ENCODE measurements at places on chromosomes 1 and 21. TPM values are rescaled to one million over a fixed set of nuclear protein-coding genes. Genes with fewer than 3 reads are reported as not detected.

Gene FLG2
- not detected for total RNA-seq

- peaks cover 9% of the 10 kb centered on the region for H3K36me3 ChIP-seq
- H3K4me3 ChIP-seq, result peak overlapping the region; percentile 93
- no peaks in the 10 kb centered on the region for H3K27me3 ChIP-seq
These were observed 3.9 kb downstream of the JAK1 start for GRCh38 chr1:64962441-64962840.

DNA sequence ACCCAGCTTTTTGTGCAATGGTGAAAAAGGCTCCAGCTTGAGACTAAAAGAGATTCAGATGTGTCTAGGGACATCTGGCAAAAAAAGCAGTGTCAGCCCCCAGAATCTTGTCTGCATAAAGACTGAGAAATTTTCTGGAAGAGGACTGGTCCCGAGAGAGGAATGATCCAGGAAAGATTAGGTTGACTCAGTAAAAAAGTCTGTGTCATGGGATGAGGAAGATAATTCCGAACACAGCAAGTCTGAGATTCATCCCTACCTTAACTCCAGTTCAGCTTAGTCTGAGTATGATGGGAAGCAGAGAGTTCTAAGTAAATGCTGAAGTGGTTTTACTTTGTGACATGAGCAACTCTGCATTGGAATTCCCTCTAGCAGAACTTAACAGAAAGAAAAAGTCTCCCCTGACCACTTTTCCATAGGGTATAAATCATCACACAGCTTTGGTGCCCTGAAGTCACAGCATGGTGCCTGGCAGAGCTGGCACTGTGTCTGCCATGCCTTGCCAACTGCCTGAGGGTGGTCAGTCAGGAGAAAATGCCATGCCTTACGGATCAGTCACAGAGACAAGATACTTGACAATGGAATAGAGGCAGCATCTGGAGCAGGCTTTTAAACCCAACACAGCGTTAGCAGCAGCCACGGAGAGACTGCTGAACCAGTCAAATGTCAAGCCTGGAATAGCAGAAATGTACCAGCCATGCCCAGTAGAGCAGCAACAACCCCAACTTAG, 153.4 kb downstream of the ZC3H11B start:
- peaks cover 40% of the 10 kb centered on the region for H3K4me1 ChIP-seq
- H3K4me3 ChIP-seq, result no peak overlapping the region
- peaks cover 2% of the 10 kb centered on the region for H3K27me3 ChIP-seq
- peak overlapping the region; percentile 20 for H3K27ac ChIP-seq
- no peak for DNase-seq

Gene PADI4
- total RNA-seq, result 0.29 TPM

- H3K4me1 ChIP-seq, result no peaks in the 10 kb centered on the region
- H3K27me3 ChIP-seq, result no peaks in the 10 kb centered on the region
- no peak for DNase-seq
- no peak overlapping the region for H3K4me3 ChIP-seq
These were observed 255.7 kb downstream of the BRINP2 start for GRCh38 chr1:177426497-177426896.

GRCh38 chr1:247378334-247379073, 37.5 kb upstream of the NLRP3 start:
- DNase-seq, result no peak
- peaks cover 9% of the 10 kb centered on the region for H3K27me3 ChIP-seq
- H3K4me1 ChIP-seq, result peaks cover 3% of the 10 kb centered on the region
- no peak overlapping the region for H3K4me3 ChIP-seq
- H3K27ac ChIP-seq, result no peak overlapping the region
- H3K36me3 ChIP-seq, result no peaks in the 10 kb centered on the region
